ENCODE measurements at places on chromosomes 16 and 17. TPM values are rescaled to one million over a fixed set of nuclear protein-coding genes. Genes with fewer than 3 reads are reported as not detected.

The RAC3 gene
- total RNA-seq = 65.2 TPM

The ADAD2 gene
- not detected for total RNA-seq

The KCNAB3 gene
- total RNA-seq = 1.2 TPM

The TMEM92 gene
- 0.15 TPM for total RNA-seq

The KCNG4 gene
- not detected for total RNA-seq

The LYRM9 gene
- 7.4 TPM for total RNA-seq

The CRHR1 gene
- not detected for total RNA-seq

The IL34 gene
- 0.84 TPM for total RNA-seq

The PMFBP1 gene
- 0.17 TPM for total RNA-seq

The SLC35G6 gene
- not detected for total RNA-seq

The SPATA22 gene
- total RNA-seq = not detected

The SLC6A2 gene
- not detected for total RNA-seq

The CALCOCO2 gene
- total RNA-seq = 24.7 TPM

The STARD3 gene
- 39.1 TPM for total RNA-seq

The RAB26 gene
- total RNA-seq = 3.3 TPM

The SNN gene
- 7.7 TPM for total RNA-seq

The TBC1D3H gene
- not detected for total RNA-seq

The TNFRSF17 gene
- not detected for total RNA-seq

The TMEM204 gene
- 12.9 TPM for total RNA-seq

The CACNA1G gene
- under 0.01 TPM for total RNA-seq

The SPHK1 gene
- 13.1 TPM for total RNA-seq

The CACNG3 gene
- not detected for total RNA-seq

The CES5A gene
- total RNA-seq = not detected

The SULT1A2 gene
- total RNA-seq = not detected

The SPATA32 gene
- total RNA-seq = not detected

The SLC5A11 gene
- total RNA-seq = not detected

The MEIOC gene
- under 0.01 TPM for total RNA-seq

The MYO15A gene
- total RNA-seq = 0.59 TPM
